ENCODE measurements at places on chromosomes 12 and 14.
A peak's percentile ranks its signal among the peaks of the same experiment; 100 is the strongest.

DNA sequence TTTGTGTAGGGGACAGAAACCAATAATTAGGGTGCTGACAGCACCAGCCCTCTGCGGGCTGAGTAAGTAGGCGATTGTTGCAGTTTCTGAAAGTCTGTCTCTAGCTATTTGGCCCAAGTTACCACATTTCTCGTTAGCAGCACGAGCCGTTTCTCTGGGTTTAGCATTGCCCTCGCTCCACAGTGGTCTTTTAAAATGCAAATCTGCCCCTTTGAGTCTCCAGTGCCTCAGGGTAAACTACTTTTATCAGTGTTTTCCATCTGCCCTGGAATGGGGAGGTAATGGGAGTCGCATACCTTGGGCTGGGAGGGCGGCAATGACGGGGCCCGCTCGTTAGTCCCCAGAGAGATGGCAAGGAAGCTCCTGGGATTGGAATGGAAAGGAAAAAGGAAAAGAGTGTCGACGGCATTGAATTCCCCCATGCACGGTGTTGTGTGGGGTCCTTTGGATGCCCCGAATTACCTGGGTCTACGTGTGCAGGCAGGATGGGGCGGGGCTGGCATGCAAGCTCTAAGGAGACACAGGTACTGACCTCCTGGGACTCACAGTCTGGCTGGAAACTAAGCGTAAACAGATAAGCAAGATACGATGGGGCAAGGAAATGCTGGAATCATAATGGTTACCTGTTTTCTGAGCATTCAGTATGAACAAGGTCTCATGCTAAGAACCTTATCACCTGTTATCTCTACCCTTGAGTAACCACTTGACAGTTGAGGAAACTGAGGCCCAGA is 131.8 kb upstream of the MAP1LC3B2 start:
- no peak overlapping the region for H3K27ac ChIP-seq
- no peaks in the 10 kb centered on the region for H3K36me3 ChIP-seq
- no peak for DNase-seq
- no peak overlapping the region for H3K4me3 ChIP-seq

GRCh38 chr14:104723651-104724406 is at the start of gene ADSS1:
TSS of gene ADSS1 (plus strand) at chr14:104724229. CDS start at chr14:104724271, 42 bp downstream.
- no peak within 1 kb of the TSS for H3K27ac ChIP-seq
- peaks cover 5% of the 10 kb centered on the region for H3K4me1 ChIP-seq
- H3K4me3 ChIP-seq: peak within 1 kb of the TSS; percentile 52
- H3K27me3 ChIP-seq: no peaks in the 10 kb centered on the region
- no peaks in the 10 kb centered on the region for H3K36me3 ChIP-seq
- peak; percentile 46 for DNase-seq

- no peaks in the 10 kb centered on the region for H3K36me3 ChIP-seq
- no peak overlapping the region for H3K27ac ChIP-seq
- no peak overlapping the region for H3K4me3 ChIP-seq
- DNase-seq: no peak
- no peaks in the 10 kb centered on the region for H3K27me3 ChIP-seq
- no peaks in the 10 kb centered on the region for H3K4me1 ChIP-seq
These were observed 15.4 kb downstream of the TMEM52B start for GRCh38 chr12:10194160-10194670.

GRCh38 chr14:97100306-97100705 is 303.1 kb downstream of the VRK1 start:
- H3K4me1 ChIP-seq: no peaks in the 10 kb centered on the region
- no peaks in the 10 kb centered on the region for H3K27me3 ChIP-seq
- no peak overlapping the region for H3K4me3 ChIP-seq

DNA sequence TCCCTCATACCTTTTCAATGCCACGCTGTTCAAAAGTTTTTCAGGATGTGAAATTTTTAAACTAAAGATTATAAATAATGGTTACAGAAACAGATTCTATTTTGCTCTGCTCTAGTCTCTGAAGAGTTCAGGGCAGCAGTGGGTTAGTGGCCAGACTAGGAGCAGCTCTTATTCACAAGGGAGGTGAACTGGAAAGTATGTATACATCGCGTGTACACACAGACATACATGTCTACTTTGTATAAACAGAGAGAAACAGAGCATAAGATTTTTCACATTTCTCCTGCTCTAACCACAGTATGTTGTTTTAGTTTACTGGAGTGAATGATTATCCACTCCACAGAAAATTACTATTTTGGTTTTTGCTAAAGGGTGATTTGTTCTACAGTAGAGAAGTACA is 74.4 kb upstream of the CRY1 start:
- no peaks in the 10 kb centered on the region for H3K36me3 ChIP-seq
- DNase-seq: no peak
- H3K27me3 ChIP-seq: no peaks in the 10 kb centered on the region
- H3K4me3 ChIP-seq: no peak overlapping the region
- no peaks in the 10 kb centered on the region for H3K4me1 ChIP-seq
- no peak overlapping the region for H3K27ac ChIP-seq
